T follicular helper cell (primary cell): ENCODE measurements at places on chromosomes 1 and 21.

- no peak for DNase-seq
These were observed 130.0 kb downstream of the EDEM3 start for GRCh38 chr1:184624626-184625025.

GRCh38 chr1:201518071-201518470 is 11.1 kb upstream of the CSRP1 start:
- no peak for DNase-seq

DNA sequence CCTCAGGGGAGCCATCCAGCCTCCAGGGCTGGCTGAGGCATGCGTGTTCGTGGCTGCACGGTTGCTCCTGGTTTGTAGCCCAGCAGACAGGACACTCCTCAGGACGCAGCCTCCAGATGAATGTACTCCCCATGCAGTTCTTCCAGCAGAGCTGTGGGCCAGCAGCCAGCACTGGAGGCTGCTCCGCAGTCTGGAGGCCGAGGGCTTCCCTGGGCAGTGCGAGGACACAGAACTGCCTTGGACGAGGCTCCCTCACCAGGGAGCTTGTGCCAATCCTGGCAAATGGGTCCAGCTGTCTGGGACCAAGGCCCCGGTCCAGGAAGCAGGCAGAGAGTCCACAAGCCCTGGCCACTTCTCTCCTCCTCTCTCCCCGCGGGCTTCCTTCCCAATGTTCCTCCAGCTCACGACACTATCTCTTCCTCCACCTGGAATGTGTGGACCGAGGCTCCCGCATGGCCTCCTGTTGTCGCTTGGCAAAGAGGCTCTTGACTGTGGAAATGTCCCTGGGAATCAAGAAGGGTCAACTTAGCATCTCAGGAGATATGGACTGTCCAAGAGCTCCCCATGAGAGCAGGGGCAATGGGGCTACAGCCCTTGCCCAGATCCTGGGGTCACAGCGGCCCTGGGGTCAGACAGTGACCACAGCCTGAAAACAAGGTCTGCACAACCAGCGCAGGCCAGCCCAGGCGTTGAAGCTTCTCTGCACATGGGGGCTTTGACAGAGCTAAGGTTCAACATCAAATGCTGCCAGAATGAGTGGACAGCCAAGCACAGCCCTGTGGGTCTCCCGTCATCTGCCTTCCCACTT is 5.3 kb downstream of the EDN2 start:
- no peak for DNase-seq

DNA sequence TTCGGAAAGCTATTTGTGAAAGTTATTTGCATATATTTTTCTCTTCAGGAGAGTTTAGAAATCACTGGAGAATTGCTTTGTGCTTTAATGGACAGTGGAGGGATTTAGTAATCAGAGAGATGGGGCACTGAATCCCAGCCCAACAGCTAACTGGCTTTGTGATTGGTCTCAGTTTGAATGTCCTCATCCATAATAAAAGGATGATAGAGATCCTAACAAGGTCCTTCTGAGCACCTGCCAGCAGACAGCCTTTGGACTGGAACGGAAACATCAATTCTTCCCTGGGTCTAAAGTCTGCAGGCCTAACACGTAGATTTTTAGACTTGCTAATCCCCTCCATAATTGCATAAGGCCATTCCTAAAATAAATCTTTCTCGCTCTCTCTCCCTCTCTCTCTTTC is 112.0 kb upstream of the ADAMTS5 start:
- no peak for DNase-seq
